Right cardiac atrium (tissue), 5 donors: ENCODE measurements at places on chromosomes 7 and 10.
A peak's percentile ranks its signal among the peaks of the same experiment; 100 is the strongest.

DNA sequence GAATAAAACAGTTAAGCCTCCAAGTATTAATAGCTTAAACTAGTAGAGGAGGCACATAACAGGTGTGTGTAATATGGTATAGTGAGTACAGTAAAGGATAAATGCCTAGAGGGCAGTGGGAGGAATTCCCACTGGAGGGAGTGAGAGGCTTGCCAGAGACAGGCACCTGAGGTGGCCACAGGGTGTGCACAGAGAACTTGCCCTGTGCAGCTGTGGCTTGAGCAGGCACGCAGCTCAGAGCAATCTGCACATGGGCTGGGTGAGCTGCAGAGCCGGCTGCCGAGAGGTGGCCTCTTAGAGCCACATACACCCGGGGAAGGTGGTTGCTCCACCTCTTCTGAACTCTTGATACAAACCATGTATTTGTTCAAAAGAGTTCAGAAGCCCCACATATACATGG is 237.1 kb downstream of the COBL start:
- DNase-seq: no peak

DNA sequence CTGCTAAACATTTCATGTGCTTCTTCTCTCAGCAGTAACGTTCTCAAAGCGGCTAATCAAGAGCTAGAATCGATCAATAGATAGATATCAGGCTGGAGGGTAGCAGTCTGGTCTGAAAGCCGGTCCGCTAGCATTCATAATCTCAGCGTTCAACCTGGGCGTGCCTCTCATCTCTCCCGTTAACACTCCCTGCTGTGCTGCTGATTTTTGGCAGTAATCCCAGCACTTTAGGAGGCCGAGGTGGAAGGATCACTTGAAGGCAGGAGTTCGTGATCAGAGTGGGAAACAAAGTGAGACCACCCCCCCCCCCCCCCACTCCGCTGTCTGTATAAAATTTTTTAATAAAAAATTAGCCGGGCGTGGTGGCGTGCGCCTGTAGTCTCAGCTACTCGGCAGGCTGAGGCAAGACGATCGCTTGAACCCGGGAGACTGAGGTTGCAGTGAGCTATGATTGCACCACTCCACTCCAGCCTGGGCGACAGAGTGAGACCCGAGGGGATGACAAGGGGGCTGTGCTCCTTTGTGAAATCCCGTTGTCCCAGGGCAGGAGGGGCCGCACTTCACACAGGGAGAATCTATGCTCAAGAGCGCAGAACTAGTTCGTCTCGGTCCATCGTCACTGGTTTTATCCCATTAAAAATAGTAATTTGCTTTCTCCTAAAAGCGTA is 624 bp upstream of the CEP55 start:
- DNase-seq: peak; percentile 41

DNA sequence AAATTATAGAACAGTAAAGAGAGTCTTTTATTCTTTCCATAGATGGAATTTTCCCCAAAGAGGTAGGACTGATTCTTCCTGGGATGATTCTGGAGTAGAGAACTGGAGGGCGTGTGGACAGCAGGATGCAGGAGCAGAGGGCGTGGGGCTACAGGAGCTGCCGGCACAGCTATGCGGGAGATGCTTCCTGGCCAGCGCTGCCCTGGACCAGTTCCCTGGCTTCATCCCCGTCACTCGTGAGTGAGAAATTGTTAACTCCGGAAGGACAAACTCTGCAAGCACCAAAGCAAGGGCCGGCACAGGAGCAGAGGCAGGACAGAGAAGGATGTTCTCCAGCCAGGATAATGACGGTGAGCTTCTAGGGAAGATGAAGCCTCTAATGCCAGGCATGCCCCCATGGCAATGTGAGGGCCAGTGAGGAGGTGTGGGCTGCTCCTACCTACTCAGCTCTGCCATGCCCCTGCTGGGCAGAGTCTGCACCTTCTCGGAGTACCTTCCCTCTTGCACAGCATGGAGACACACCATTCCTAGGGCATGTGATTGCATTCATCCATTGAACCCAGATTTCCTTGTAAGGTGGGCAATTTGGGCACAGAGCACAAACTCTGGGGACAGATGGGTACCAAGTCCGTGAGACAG is 760.9 kb upstream of the IGFBP3 start:
- DNase-seq: peak; percentile 72

GRCh38 chr7:1410992-1411391 is 48.3 kb downstream of the MICALL2 start:
- no peak for DNase-seq

DNA sequence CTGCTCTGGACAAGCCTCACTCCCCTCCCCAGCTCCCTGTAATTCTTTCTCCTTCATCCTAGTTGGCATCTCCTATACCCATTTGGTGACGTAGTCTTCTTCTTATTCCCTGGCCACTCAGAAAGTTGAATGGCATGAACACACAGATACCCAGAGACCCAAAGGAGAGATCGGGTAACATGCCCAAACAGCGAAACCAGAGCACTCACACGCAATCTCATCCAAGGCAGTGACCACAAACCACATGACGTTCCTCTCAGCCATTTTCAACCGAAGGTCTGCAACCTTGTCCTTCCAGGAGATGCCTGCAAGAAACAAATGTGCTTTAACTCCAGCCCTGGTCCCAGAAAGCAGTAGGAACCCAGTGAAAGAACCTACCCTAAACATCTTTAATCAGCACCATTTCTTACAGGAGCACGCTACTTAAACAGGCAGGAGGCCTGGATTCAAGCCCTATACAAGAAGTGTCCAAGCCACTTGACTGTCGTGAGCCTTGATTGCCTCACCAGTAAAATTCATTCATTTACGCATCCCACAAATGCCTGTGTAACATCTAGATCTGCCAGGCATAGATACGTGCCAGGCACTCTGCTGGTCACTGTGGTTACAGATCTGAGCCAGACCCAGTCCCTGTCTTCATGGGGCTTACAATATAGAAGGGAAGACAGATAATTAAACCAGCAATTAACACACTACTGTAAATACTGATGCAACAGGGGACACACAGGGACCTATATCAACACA is 37.1 kb downstream of the XPNPEP1 start:
- DNase-seq: no peak

DNA sequence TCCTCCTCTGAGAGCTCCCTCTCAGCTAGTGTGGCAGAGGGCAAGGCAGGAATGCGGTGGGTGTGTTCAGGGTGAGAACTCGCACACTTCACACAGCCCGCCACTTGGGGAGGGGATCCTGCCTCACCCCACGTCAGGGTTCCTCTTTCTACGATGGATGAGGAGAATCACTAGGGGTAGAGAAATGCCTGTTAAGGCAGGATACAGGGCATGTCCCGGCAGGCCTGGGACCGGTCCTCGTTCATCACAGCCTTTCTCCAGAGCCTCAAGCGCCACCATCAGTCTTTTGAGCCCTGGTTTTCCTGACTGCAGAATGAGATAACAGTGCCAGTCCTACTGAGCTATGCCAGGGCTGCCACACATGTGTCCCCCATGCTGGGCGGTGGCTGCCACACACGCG is 546.7 kb upstream of the ADARB2 start:
- DNase-seq: no peak

- DNase-seq: no peak
Measured at GRCh38 chr10:98610836-98611235, 164.1 kb upstream of the HPS1 start.

DNA sequence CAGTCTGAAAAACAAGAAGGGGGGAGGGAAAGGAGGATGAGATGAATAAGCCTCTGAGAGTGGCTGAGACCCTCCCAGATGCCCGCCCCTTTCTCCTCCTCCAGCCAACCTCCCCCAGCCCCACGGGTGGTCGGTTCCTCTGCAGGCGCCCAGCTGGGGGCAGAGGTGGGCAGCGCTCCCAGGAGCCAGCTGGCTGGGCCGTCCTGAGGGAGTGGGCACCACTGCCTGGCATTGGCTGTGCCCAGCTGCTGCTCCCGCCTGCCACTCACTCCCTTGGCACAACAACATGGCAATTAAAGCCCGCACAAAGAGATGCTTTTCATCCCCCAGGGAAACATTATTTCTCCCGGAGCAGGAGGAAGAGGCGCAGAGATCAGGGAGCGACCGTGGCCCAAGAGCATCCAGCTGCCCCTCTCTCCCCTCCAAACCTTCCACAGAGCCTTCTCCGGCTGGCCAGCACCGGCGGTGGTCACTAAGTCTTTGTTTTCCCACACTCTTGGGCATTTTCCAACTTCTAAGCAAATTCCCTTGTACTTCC is 107.2 kb downstream of the SPDYE5 start:
- no peak for DNase-seq

DNA sequence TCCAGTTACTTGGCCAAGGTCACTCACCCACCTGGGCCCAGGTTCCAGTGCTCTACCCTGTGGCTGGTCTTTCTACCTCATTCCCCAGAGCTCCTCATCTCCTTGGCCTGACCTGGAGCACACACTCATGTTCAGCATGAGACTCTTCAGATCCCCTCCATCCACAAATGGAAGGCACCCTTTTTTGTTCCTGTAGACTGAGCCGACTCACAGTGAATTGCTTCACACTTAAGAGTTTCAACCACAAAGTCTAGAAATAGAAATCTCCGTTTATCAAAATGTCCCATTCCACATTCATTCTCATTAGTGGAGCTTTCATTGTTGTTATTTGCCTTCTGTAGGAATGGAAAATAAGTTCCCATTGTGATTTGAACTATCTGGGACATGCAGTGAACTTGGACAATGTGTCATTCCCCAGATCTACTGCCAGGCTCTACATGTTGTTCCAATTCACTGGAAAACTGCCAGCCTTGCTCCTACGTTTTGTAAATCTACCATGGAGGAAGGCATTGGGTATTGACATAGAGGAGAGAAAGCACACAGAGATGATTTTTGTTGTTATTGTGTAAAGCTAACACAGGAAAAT is 125.3 kb upstream of the CELF2 start:
- DNase-seq: no peak

DNA sequence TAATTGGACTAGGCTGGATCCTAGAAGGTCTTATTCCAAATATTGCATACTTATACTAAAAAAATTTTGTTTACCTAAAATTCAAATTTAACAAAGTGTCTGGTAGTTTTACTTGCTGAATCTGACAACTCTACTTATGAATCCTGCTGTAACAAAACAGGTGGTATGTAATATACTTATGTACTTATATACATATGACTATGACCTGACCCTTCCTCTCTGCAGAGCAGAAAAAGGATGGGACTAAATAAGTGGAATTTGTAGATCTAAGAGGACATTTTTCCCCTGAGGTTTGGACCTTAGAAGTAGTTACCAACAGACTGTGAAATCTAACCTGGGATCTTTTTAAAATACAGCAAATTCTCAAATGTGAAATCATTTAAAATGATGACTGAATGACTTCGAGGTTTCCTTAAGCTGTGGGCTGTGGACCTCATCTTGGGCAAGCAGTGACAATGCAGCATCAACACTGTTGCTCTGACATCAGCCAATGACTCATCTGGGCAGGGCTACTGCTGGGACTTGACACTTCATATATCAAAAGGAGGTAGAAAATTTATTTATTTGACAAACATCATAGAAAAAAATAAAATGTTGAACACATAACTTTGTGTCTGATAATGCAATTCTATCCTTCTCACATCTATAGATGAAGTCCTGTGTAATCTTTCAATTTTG is 73.6 kb downstream of the RELN start:
- no peak for DNase-seq

DNA sequence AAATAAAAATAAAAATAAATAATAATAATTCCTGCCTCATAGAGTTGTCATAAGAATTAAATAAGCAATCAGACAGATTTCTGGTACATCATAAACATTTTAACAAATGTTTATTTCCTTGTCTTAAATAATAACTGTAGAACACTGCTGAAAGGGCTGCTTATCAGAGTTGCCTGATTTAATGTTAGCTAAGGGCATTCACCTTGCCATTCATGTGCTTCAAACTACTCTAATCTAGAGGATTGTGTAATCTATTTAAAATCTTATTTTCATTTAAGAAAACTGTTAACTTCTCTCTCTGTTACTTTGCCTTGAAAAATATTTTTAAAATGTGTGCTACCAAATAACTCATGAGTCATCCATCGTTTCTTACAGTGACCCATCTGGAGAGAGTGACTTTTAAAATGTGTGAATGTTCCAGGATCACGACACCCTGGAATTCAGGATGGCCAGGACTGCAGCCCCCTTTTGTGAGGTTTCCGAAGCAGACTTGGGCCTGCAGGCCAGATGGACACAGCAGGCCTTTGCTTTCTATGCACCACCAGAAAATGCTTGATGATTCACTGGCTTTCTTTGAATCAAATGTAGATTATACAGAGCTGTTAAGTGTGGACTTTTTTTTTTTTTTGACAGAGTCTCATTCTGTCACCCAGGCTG is 109.1 kb upstream of the TNS3 start:
- DNase-seq: no peak

GRCh38 chr7:26439521-26440232 is 148.0 kb downstream of the SNX10 start:
- DNase-seq: no peak

DNA sequence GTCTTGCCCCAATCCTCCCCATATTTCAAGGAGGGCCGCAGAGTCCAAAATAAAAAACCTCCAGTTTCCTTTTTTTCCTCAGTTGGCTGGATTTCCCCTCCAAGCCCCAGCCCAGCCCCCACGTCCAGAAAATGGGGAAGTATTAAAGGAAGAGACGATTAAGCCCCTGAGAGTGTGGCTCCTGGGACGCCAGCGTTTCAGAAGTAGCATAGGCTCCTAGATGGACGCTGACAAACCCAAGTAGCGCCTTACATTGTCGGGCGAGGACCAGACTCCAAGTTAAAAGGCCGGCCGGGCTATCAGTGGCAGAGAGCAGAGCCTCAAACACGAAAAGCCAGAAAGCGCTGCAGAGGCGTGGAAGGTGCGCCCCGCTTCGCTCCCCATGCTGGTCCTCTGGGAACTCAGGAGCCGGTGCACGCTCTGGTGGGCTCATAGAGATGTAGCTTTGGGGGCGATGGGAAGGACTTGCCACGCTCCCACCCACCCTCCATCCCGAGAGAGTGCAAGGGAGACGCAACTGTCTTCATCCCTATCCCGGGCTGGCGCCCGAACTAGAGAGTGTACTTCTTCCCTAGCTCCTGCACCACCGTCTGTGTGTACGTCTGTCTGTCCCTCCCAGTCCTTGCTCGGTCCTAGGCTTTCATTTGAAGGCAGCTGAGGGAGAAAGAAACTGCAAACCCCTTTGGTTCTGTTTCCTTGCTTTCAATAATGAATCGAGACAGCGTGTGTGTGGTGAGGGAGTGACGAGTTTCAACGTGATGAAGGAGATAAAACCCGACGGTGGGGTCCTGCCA is 6.3 kb upstream of the EMX2 start:
- DNase-seq: no peak

GRCh38 chr10:72248468-72249151 is 25.1 kb upstream of the DDIT4 start:
- DNase-seq: peak; percentile 95
